Activated naive CD8-positive, alpha-beta T cell treated with anti-CD3 and anti-CD28 coated beads, Interleukin-2, amount 10 ng/mL, durations not matched to agents 7 days and 5 days (primary cell): ENCODE measurements at places on chromosomes 7 and 10. TPM values are rescaled to one million over a fixed set of nuclear protein-coding genes. Genes with fewer than 3 reads are reported as not detected.

Gene AKR1C8
- not detected for total RNA-seq

Gene FIS1
- total RNA-seq = 91.7 TPM

- DNase-seq = no peak
Measured at GRCh38 chr10:31678139-31678536, 250.5 kb downstream of the ARHGAP12 start.

DNA sequence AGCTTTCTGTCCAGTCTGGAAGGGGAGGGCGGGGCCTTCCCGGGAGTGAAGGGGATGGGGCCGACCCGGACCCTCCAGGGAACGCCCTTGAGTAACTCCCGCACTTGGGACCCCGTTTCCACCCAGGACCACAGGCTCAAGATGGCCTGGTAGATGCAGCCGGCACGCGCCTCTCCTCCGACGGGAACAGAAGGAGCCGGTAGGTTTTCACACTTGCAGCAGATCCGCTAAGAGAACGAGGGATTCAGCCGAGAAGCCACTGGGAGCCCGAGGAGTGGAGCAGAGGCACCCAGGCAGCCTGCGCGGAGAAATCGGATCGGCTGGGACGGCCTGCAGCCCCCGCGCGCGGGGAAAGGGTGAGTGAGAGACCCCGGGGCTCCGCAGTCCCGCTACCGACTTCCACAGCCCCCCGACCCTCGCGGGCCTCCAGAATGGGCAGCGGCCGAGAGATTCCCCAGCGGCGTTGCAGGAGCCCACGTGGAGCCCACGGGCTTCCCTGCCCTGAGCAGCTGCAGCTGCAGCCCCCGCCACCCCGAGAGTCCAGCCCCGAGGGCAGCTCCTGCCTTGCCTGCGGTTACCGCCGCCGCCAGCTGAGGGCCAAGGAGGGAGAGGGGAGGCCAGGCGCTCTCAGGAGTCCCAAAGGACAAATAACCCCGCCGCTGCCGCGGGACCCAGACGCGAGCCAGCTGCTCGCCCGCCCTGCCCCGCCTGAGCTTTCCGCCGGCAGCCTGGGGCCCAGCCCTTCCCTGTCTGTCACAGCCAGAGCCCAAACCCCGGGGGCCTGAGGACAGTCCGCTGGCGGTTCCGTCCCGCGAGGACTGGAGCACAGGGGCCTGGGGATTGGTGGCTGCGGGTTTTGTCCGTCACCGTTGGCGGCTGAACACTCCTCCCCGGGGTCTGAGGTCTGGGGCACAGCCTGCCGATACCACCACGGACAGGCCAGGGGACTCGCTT is 21.8 kb downstream of the IFT22 start:
- DNase-seq = no peak

DNA sequence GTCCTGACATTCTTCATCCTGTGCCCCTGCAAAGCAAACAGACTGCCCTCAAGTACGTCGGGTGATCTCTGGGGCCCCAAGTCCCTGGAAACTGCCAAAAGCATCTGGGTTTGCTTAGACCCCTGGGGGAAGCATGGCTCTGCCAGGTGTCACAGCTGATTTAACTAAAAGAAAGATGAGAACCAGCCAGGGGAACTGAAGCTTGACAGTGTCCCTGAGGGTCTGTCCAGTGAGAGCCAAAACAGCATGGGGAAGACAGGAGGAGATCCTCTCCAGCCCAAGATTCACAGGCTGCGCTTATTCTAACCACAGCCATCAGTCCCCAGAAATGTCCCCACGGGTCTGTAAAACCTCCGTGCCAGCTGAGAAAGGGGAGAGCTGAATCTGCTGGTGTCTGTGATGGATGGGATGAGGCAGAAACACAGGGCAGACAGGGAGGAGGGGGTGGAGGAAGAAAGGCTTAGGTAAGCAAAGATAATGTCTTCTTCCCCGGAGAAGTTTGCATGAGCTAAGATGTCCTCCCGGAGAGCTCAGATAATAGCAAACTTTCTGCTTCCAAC is 21.3 kb downstream of the CCDC3 start:
- DNase-seq = no peak
